Glutamatergic neuron (in vitro differentiated cells): ENCODE measurements at places on chromosomes 11 and 22. TPM values are rescaled to one million over a fixed set of nuclear protein-coding genes. Genes with fewer than 3 reads are reported as not detected.

PRODH gene
- 4.0 TPM for total RNA-seq

FZD4 gene
- 2.0 TPM for total RNA-seq

MS4A6A gene
- total RNA-seq, result not detected

NAT10 gene
- 35.3 TPM for total RNA-seq

OR52A1 gene
- total RNA-seq, result not detected

NARS2 gene
- total RNA-seq, result 21.1 TPM

MFNG gene
- 61.1 TPM for total RNA-seq

TSGA10IP gene
- not detected for total RNA-seq

HTATIP2 gene
- total RNA-seq, result 6.2 TPM

KLHDC7B gene
- total RNA-seq, result 0.12 TPM

MOGAT2 gene
- not detected for total RNA-seq

GLB1L3 gene
- 0.83 TPM for total RNA-seq

CD3E gene
- total RNA-seq, result not detected

TIGD3 gene
- total RNA-seq, result 3.8 TPM

RAB1B gene
- 85.4 TPM for total RNA-seq

CEND1 gene
- 58.7 TPM for total RNA-seq

CASTOR1 gene
- total RNA-seq, result 4.5 TPM

OSBPL5 gene
- total RNA-seq, result 115 TPM

ROBO3 gene
- 5.9 TPM for total RNA-seq

EIF3F gene
- total RNA-seq, result 217 TPM

ZNRF3 gene
- 8.3 TPM for total RNA-seq

NCF4 gene
- total RNA-seq, result not detected

THRSP gene
- total RNA-seq, result not detected

CDCA5 gene
- total RNA-seq, result 7.7 TPM

DKK3 gene
- total RNA-seq, result 131 TPM

FOXR1 gene
- total RNA-seq, result not detected

PANX3 gene
- total RNA-seq, result not detected

CSF2RB gene
- not detected for total RNA-seq

RIBC2 gene
- 0.71 TPM for total RNA-seq

TRIM6 gene
- total RNA-seq, result 0.64 TPM

RAB36 gene
- total RNA-seq, result 2.0 TPM

SART1 gene
- 52.3 TPM for total RNA-seq

MUC6 gene
- not detected for total RNA-seq

SMIM35 gene
- not detected for total RNA-seq

CARD10 gene
- 2.7 TPM for total RNA-seq

MMP12 gene
- not detected for total RNA-seq

DDI1 gene
- total RNA-seq, result not detected

SLC5A12 gene
- total RNA-seq, result 0.66 TPM

POU2AF2 gene
- total RNA-seq, result not detected

BBOX1 gene
- not detected for total RNA-seq

CPT1A gene
- 4.1 TPM for total RNA-seq

BCO2 gene
- 2.6 TPM for total RNA-seq

P2RY2 gene
- total RNA-seq, result 0.69 TPM

PLAAT5 gene
- 11.2 TPM for total RNA-seq

UPK3A gene
- total RNA-seq, result not detected

SLC35F2 gene
- total RNA-seq, result 3.5 TPM

STIM1 gene
- 9.6 TPM for total RNA-seq

KRTAP5-11 gene
- total RNA-seq, result not detected

CAPN1 gene
- total RNA-seq, result 234 TPM

MTNR1B gene
- not detected for total RNA-seq

HOATZ gene
- not detected for total RNA-seq

OR10D3 gene
- total RNA-seq, result 0.29 TPM

OSM gene
- not detected for total RNA-seq

OR5F1 gene
- not detected for total RNA-seq

TRIM22 gene
- 5.0 TPM for total RNA-seq

SERPING1 gene
- 46.1 TPM for total RNA-seq

DPAGT1 gene
- total RNA-seq, result 36.1 TPM
